Stimulated activated CD4-positive, alpha-beta T cell treated with anti-CD3 and anti-CD28 coated beads, Interleukin-12 subunit alpha, Interleukin-12 subunit beta, amount 100 ng/mL, for 48 hours (primary cell): ENCODE measurements at places on chromosomes 7 and 10.

DNA sequence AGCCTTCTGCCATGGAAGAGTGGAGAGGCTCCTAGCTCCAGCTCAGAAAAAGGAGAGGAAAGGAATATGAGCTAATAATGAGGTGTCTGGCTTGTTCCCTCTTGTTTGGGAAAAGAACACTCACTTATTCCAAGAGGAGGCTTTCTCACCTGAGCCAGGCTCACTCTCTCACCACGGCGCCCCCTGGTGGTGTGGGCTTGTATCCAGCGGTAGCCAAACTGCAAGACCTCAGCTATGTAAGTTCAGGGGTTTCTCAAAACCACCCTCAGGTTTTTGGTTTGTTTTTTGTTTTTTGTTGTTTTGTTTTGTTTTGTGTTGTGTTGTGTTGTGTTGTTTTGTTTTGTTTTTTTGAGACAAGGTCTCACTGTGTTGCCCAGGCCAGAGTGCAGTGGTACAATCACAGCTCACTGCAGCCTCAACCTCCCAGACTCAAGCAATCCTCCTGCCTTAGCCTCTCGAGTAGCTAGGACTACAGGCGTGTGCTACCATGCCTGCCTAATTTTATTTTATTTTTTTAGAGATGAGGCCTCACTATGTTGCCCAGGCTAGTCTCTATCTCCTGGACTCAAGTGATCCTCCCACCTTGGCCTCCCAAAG lies 124.0 kb downstream of the TMEM130 start:
- DNase-seq, result peak; percentile 62

- DNase-seq, result no peak
Measured at GRCh38 chr10:103533827-103534226, 40.3 kb downstream of the NEURL1 start.

GRCh38 chr7:53794816-53795215 lies 747.4 kb upstream of the VSTM2A start:
- DNase-seq, result no peak

- no peak for DNase-seq
Measured at GRCh38 chr7:137879357-137880158, 32.8 kb upstream of the DGKI start.

DNA sequence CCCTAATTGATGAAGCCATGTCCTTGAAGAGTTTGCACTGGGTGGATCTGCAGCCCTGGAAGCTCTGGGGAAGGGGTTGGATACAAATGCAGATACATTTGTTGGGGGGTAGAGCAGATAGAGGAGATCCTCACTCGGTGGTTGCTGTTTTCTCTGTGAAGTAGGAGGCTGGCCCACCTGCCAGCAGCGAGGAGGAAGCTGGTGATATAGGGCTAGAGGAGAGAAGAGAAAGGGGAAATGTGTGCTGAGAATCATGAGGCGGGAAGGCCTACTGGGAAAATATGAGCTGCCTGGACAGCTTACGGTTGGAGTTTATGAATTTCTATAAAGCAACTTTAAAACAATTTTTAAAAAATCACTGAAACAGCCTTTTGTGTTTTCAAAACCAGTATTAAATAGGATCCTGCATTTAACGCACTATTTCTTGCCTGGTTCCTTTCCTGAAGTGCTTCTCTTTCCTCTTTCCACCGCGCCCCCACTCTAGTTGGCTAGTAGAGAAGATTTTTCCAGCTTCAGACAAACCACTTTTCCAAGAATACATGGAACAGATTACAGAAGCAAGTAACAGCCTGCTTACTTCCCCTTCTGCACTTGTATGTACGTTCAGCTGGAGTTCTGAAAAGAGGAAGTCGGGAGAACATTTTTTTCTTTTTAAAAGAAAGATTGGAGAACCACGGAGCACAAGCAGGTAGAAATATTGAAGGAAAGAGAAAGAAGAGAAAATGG lies 100.6 kb upstream of the GLCCI1 start:
- DNase-seq, result no peak

DNA sequence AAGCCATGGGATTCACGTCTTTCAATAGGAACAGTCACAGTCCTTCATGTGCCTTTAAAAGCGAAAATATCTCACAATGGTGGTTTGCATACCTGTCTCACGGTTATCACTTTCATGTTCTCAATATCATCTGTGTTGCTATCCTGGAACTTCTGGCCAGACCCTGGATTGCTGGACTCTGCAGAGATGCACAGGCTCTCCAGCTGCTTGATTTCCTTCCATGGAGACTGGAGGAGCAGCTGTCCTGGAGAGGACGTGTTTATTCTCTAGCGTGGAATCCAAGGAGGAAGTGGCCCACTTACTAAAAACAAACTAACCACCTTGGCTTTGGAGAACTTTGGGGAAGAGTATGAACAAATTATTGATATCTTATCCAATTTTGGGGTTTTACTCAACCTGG lies 16.5 kb downstream of the BTBD16 start:
- DNase-seq, result no peak

DNA sequence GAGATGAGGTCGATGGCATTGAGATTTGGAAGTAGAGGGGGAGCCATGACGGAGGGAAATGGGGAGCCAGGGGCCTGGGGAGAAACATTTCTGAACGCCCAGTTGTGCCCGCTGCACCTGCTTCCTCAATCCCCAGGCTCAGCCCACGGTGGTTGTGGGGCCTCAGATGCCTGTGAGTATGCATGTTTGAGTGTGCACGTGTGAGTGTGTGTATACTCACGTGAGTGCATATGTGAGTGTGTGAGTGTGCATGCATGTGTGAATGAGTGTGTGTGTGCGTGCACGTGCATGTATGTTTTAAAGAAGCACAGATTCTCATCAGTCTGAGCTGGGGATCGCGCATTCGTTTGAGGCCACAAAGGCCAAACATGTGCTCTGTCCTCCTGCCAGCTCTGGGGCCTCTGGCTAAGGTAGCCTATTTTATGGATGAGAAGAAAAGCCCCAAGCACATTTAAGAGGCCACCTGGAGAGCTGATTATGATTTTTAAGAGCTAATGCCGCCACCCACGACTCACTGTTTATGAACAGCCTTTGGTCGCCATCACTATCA lies 154.8 kb downstream of the ARHGAP12 start:
- no peak for DNase-seq

- no peak for DNase-seq
Measured at GRCh38 chr7:108561047-108561619, 8.4 kb downstream of the THAP5 start.

- no peak for DNase-seq
Measured at GRCh38 chr10:102545997-102546396, 42.2 kb downstream of the SUFU start.

DNA sequence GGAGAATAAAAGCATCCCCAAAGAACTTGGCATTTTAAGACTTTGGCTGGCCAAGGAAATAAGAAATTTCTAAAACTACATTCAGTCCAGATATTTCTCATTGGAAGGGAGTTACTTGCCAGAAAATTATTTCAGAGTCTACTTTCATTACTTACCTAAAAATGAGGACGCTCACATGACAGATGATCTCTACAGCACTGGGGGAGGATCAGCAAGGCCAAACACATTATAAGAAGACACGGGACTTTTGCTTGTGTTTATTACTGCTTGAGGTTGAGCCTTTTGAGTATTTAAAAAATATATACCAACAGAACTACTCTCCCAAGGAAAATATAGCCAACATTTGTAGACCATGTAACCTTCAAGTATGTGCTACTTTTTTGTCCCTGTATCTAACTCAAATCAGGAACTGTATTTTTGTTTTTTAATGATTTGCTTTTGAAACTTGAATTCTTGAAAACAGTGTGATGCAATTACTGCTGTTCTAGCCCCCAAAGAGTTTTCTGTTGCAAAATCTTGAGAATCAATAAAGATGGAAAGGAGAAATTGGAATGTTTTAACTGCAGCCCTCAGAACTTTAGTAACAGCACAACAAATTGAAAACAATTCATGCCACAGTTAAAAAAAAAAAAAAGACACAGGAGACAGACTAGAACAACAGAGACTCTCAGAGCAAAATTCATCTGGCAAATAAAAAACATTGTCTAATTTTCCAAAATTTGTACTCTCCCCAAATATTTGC lies 128.1 kb downstream of the ZNF438 start:
- no peak for DNase-seq

- DNase-seq, result peak; percentile 100
Measured at GRCh38 chr10:74826142-74827044, at the start of gene KAT6B. KAT6B (plus strand) TSS chr10:74826600; CDS start chr10:74842858, 16,258 bp downstream.
